Neural progenitor cell (in vitro differentiated cells): ENCODE measurements at places on chromosomes 12 and 14. TPM values are rescaled to one million over a fixed set of nuclear protein-coding genes. Genes with fewer than 3 reads are reported as not detected.
A peak's percentile ranks its signal among the peaks of the same experiment; 100 is the strongest.

Gene TAS2R9
- not detected in 2 replicates for total RNA-seq

Gene IL26
- total RNA-seq: not detected in 2 replicates

DNA sequence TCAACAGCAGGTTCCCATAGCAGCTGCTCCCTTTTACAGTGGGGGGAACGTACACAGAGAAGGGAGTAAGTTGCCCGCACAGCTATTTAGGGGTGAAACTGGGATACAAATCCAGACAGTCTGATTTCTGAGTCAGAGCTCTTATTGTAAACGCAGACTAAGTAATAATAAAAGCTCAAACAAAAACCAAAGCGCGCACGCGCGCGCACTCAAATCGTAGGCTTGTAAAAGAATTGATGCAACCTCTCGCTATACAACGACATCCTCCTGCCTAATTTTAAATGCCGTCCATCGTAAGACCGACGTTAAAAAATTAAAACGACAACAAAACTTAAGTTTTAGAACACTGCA is 747 bp upstream of the DACT1 start:
- DNase-seq: peak; percentile 34

DNA sequence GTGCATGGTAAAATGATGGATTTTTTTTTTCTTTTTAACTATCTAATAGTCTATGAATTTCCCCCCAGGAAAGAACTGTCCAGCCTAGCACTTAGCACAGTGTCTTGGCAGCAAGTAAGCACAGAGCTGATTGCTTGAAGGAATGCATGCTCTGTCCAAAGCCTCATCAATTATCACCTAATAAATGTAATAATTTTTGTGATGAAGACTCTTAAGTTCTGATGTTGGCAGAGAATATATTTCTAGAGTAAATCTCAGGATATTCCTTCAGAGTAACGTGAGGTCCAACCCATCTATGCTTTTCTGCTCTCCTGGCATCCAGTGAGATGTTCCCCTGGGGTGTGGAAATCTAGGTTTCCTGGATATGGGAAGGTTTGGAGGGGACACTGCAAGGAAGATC is 152.4 kb downstream of the TMX1 start:
- DNase-seq: no peak

DNA sequence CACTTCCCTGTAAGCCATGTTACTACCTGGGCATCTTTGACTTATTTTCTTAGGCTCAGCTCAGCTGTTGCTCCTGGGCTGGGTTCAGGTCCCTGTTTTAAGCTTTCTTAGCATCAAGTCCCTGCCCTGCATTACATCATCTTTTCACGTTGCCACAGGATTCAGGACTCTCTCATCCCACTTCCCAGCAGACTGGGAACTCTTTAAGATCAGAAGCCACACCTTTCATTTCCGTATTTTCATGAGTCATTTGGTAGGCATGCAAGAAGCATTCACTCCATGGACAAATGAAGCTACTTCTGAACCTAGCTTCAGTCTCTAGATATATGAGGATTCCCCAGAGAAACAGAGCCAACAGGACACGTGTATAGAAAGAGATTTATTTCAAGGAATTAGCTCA is 726.8 kb downstream of the VRK1 start:
- DNase-seq: no peak

DNA sequence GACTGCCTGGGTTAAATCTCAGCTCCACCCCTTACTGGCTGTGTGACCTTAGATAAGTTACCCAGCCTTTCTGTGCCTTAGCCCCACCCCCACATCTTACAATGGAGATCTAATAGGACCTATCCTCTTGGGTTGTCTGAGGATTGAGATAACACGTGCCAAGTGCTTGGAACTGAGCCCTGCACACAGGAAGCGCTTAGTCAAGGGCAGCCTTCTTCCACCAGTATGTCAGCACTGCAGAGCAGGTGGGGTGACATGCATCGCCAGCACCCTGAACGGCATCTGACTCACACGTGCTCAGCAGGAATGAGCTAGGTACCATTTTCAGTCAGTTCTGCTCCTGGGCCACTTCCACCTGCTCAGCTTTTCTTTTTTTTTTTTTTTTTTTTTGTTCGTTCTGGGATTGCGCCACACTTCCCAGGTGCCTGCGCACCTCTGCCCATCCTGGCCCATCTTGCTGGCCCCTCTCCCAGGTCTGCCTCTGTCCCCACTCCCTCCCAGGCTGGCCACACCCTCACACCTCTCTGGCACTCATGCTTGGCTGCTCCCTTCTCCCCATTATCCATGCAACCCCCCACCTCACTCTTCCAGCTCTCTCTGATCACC is 19.6 kb downstream of the LGMN start:
- no peak for DNase-seq

GRCh38 chr12:2826721-2827515 is 7.9 kb downstream of the NRIP2 start:
- DNase-seq: peak; percentile 11

DNA sequence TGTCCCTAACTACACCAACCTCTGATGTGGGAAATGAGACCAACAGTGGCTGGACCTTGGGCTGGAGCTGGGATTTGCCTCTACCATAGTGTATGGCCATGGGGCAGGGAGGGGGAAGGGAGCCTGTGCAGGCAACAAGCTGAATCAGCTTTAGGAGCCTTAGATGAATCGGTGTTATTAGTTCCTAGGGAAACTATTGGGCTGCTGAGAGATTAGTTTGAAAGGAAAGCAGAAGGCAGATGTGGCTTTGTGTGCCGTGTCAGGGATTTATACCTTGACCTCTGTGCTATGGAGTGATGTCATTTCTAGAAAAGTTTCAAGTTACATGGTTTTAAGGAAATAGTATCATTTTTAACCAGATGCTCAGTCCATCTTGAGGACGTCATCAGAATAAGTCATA is 19.5 kb upstream of the GAS2L3 start:
- DNase-seq: peak; percentile 15

Gene GPR68
- total RNA-seq: 0.84 TPM in 1 of 2 replicates, not detected in the other

- no peak for DNase-seq
Observed at GRCh38 chr14:50740856-50741255, 72.8 kb upstream of the SAV1 start.

GRCh38 chr12:129607756-129608155 is 296.1 kb downstream of the TMEM132D start:
- DNase-seq: no peak

DNA sequence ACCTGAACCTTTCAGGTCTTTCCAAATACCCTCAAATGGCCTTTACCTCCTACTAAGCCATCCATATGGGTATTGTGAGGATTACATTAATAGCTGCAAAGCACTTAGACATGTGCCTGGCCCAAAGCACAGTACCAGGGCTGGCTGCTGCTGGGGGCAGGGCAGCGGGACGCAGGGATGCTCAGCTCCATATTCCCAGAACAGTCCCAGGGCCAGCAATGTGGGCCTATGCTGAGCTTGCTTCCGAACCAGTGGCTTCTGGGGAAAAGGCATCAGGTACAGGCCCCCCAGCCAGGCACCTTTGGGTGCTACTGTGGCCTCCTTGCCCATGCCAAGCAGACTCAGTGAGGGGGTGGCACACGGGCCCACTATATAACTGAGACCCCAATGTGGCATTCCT is 10.4 kb downstream of the ACTN1 start:
- DNase-seq: no peak

GRCh38 chr14:77598366-77599070 is 17.9 kb downstream of the SPTLC2 start:
- DNase-seq: no peak

DNA sequence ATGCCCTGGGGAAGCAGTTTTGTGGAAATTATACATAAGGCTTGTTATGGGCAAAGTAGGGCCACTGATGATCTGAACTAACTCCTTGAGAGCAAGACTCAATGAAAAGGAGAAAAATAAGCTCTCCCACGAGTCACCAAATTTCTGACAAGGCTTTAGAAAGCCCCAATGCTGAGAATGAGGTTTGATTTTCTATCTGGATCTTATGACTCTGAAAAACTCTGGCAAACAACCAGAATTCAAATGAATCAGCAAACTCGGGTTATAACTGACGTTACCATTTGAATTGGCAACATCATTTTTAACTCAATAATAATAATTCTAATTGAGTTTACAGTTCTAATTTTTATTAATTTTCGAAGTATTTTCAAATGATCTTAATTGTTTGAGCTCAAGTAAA is 79.1 kb downstream of the KCNK10 start:
- no peak for DNase-seq

DNA sequence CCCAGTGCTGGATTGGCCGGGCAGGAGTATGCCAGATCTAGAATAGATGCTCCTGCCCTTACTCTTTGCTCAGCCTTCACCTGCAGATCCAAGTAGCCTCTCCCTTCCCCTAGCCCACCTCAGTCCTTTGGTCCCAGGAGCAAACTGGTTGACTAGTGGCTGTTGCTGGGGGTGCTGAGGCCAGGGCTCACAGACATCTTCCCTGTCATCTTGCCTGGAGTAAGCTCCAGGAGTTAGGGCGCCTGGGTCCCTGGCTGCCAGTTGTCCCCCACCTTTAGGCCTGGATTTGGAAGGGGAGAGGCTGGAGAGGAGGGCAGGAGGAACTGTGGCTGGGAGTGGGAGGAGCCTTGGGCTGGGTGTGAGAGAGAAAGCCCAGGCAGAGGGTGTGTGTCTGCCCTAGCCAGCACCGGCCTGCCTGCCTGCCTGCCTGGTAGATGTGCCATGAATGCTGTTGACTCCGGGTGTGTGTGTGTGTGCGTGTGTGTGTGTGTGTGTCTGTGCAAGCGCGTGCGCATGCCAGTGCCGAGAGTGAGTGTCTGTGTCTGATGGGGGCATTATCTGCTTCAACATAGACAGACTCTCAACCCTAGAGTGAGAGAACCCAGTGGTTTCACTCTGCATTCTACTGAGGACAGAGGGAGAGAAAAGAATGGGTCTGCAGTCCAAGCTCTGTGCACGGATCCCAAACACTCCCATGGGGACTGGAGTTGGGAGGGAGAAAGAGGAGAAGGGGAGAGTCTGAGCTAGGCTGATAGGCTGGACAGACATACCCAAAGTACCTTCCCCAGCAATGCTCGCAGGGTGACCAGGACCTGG is 845 bp upstream of the RARG start:
- DNase-seq: peak; percentile 60

- DNase-seq: no peak
Observed at GRCh38 chr14:87141801-87142200, 851.2 kb downstream of the GALC start.

GRCh38 chr12:11756022-11756421 is 106.5 kb downstream of the ETV6 start:
- DNase-seq: no peak

DNA sequence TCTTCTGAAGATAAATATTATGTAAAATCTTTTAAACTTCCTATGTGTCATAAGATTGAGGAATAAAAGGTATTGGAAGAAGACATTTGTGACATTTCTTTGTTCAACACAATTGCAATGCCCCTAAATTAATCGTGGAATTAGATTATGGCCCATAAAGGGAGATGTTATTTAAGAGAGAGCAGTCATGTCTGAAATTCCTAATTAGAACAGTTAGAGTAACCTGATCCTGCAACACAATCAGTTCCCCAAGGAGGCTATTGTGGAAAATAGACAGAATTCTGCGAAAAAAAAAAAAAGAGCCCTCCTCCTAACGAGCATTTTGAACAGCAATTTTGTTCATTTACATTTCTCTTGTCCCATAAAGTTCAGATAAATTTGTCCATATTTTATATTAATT is 339.5 kb downstream of the PAWR start:
- peak; percentile 38 for DNase-seq

- no peak for DNase-seq
Observed at GRCh38 chr14:79502751-79503148, 708.6 kb downstream of the DIO2 start.

Gene SERPINA12
- not detected in 2 replicates for total RNA-seq

DNA sequence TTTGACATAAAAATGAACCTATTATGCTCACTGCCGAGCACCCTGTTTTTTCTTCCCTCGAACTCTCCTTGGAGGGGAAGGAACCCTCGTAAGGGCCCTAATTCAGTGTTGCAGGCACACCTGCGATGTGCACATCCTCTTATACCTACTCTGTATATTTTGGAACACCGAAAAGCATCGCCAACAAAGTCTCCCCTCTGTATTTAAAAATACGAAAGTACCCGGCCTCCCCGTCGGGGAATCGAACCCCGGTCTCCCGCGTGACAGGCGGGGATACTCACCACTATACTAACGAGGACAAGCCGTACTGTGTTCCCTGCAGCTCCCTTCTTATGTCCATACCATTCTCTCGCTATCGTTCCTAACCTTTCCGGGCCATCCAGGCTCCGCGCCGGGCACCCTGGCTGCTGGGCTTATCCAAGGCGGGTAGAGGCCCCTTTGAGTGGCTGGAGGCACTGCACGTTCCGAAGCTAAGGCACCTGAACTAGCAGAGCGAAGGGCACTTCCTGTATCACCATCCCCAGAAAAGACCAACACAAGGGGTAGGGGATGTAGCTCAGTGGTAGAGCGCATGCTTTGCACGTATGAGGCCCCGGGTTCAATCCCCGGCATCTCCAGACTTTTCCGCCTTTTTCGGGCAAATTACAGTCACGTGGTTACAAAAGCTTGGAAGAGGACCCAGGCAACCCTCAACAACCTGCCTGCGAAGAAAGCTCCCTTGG is 25.1 kb upstream of the UBC start:
- peak; percentile 93 for DNase-seq

Gene GOLGA5
- total RNA-seq: 28.3 and 34.2 TPM in 2 replicates

- no peak for DNase-seq
Observed at GRCh38 chr14:26846388-26846787, 248.6 kb upstream of the NOVA1 start.
